ENCODE measurements at places on chromosomes 12 and 14. TPM values are rescaled to one million over a fixed set of nuclear protein-coding genes. Genes with fewer than 3 reads are reported as not detected.

- no peaks in the 10 kb centered on the region for H3K36me3 ChIP-seq
- DNase-seq, result no peak
- no peak overlapping the region for H3K4me3 ChIP-seq
- H3K27ac ChIP-seq, result no peak overlapping the region
These were observed 68.7 kb downstream of the SERPINA3 start for GRCh38 chr14:94680862-94681288.

CFL2 gene
- 67.8 TPM for total RNA-seq

LMNTD1 gene
- not detected for total RNA-seq

DNA sequence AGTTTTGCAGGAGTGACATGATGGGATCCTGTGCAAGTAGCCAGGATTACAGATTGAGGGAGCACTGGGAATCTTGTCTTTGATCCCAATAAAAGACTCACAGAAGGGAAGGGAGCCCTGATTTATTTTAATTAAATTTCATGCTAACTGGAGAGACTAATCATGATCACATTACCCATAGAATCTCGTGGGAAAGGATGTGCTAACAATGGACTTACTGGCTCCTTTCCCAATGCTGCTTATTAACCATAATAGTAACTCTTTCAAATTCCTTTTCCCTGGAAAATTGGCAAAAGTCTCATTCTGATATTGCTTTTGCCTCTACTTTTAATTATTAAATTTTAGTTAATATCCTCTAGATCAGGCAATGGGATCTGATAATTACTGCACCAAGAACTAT lies 174.8 kb upstream of the AVPR1A start:
- no peaks in the 10 kb centered on the region for H3K27me3 ChIP-seq
- no peak for DNase-seq
- no peaks in the 10 kb centered on the region for H3K36me3 ChIP-seq
- no peak overlapping the region for H3K27ac ChIP-seq

GRCh38 chr12:668090-668481 lies 4.8 kb upstream of the NINJ2 start:
- no peak overlapping the region for H3K27ac ChIP-seq
- peaks cover 14% of the 10 kb centered on the region for H3K4me1 ChIP-seq

DNA sequence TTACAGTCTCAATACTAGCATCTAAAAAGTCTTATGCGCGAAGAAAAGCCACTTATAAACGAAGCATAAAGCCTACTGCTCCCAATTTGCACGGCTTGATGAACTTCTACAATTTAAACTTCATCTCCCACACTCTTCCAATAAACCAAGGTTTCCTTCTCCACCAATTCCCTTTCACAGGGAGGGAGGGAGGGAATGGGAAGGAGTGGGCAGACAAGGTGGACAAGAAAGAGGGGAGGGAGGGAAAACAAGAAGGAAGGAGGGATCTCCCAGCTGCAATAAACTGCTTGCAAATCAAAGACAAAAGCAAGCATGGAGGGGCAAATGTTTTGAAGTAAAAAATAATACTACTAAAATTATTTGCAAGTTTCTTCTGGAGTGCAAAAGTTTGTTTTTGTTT lies 64.5 kb downstream of the MED13L start:
- peaks cover 71% of the 10 kb centered on the region for H3K4me1 ChIP-seq
- H3K27me3 ChIP-seq, result no peaks in the 10 kb centered on the region
- H3K27ac ChIP-seq, result no peak overlapping the region
- no peak overlapping the region for H3K4me3 ChIP-seq

BDKRB2 gene
- 23.3 TPM for total RNA-seq

DNA sequence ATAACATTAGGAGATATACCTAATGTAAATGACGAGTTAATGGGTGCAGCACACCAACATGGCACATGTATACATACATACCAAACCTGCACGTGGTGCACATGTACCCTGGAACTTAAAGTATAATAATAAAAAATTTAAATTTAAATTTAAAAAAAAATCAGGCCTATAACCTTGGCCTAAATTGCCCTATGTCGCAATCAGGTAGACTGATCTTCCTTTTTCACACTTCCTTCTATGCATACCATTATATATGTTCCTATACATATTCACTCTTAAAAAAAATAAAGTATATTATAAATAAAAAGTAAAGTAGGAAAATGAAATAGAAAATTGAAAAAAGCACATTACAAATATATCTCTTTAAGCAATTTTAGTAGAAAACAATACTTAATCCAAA lies 117.7 kb upstream of the GARIN2 start:
- H3K27me3 ChIP-seq, result no peaks in the 10 kb centered on the region
- H3K27ac ChIP-seq, result no peak overlapping the region
- H3K36me3 ChIP-seq, result no peaks in the 10 kb centered on the region
- no peak for DNase-seq
- H3K4me3 ChIP-seq, result no peak overlapping the region
- H3K4me1 ChIP-seq, result no peaks in the 10 kb centered on the region

DNA sequence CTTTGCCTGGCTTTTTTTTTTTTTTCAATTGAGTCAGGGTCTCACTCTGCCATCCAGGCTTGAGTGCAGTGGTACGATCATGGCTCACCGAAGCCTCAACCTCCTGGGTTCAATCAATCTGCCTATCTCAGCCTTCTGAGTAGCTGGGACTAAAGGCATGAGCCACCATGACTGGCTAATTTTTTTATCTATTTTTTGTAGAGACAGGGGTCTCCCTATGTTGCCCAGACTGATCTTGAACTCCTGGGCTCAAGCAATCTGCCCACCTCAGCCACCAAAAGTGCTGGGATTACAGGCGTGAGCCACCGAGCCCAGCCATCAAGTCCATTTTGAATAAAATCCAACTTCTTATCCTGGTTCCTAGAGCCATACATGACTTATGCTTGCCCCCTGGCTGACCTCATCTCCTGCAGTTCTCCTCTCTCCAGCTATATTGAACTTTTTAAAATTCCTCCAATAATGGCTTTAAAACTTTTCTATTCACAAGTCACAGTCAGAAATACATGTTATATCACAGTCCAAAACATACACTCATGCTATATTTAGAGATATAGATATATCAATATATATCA lies 10.4 kb upstream of the RND1 start:
- no peaks in the 10 kb centered on the region for H3K36me3 ChIP-seq
- H3K27ac ChIP-seq, result no peak overlapping the region
- DNase-seq, result no peak
- no peak overlapping the region for H3K4me3 ChIP-seq

- no peaks in the 10 kb centered on the region for H3K36me3 ChIP-seq
- no peak overlapping the region for H3K4me3 ChIP-seq
- no peak for DNase-seq
- H3K27me3 ChIP-seq, result no peaks in the 10 kb centered on the region
- H3K4me1 ChIP-seq, result no peaks in the 10 kb centered on the region
- no peak overlapping the region for H3K27ac ChIP-seq
These were observed 37.6 kb downstream of the SPTSSA start for GRCh38 chr14:34424488-34424887.

DNA sequence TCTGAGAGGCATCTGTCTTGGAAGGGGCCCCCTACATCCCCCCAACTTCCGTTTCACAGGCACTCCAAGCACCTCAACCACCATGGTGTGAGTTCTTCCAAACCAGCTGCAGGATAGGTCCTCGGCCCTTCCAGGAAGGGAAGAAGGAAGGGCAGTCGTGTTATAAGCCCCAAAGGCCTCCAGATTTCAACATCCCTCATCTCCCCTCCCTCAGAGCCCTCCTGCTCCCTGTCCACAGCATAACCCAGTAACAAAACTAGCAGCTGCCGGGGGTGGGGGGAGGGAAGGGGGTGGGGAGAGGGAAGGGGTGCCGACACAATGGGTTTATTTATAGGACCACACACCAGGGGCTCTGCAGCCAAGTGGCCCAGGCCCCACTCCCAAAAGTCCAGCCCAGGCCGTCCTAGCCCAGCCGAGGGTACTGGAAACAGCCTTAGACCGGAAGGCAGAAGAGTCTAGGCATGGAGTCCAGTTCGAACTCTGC lies 18.3 kb downstream of the NCKAP5L start:
- no peaks in the 10 kb centered on the region for H3K36me3 ChIP-seq
- peak overlapping the region; percentile 67 for H3K27ac ChIP-seq
- DNase-seq, result no peak

TTC6 gene
- 4.4 TPM for total RNA-seq

C12orf54 gene
- total RNA-seq, result not detected

- no peaks in the 10 kb centered on the region for H3K4me1 ChIP-seq
- no peaks in the 10 kb centered on the region for H3K27me3 ChIP-seq
- H3K27ac ChIP-seq, result no peak overlapping the region
- DNase-seq, result no peak
- no peaks in the 10 kb centered on the region for H3K36me3 ChIP-seq
- H3K4me3 ChIP-seq, result no peak overlapping the region
These were observed 437.4 kb upstream of the SOX5 start for GRCh38 chr12:24386836-24387235.

DNA sequence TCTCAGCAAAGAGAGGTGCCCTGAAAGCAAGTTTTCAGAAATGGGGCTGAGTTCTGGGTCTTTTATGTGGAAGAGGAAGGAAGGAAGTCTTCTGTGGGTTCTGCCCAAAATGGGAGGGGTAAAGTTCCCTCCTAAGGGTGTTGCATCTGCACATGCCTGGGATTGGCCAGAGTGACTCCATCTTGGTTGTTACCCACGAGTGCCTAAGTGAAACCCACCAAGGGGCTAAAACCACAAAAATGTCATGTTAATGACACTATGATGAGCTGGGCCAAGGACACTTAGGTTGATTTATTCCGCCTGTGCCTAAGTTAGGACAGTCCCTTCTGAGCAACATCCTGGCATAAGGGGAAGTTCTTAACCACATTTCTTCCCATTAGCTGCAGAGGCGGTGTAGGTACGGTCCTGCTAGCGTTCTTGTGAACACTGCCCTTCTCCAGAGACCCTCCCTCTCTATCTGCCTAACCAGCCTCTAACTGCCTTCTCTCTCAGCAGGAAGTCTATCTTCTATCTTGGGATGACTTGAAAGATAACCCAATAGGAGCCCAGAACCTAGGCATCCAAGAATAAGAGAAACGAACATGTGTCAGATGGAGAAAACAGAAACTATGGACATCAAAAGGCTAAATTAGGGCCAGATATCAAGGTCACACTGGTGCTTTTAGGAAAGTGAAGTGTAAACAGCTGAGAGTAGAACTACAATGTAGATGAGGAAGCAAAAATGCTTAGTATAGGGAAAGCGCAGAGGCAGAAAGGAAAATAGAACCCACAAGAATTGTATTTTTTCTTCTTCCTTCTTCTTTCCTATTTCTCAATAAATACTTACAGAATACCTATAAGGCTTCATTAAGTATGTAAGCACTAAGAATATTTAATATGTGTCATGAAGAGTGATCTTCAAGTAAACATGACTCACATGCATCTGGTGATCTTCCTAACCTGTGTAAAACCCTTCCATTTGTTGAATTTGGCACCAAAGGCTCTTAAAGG lies 104.2 kb upstream of the AMN1 start:
- no peaks in the 10 kb centered on the region for H3K36me3 ChIP-seq
- H3K4me1 ChIP-seq, result no peaks in the 10 kb centered on the region
- H3K27ac ChIP-seq, result no peak overlapping the region
- H3K4me3 ChIP-seq, result no peak overlapping the region
- no peak for DNase-seq

- H3K27me3 ChIP-seq, result no peaks in the 10 kb centered on the region
- no peak for DNase-seq
- no peaks in the 10 kb centered on the region for H3K36me3 ChIP-seq
- H3K4me1 ChIP-seq, result no peaks in the 10 kb centered on the region
- no peak overlapping the region for H3K4me3 ChIP-seq
- no peak overlapping the region for H3K27ac ChIP-seq
These were observed 723.4 kb downstream of the TRHDE start for GRCh38 chr12:72995616-72996015.

DNA sequence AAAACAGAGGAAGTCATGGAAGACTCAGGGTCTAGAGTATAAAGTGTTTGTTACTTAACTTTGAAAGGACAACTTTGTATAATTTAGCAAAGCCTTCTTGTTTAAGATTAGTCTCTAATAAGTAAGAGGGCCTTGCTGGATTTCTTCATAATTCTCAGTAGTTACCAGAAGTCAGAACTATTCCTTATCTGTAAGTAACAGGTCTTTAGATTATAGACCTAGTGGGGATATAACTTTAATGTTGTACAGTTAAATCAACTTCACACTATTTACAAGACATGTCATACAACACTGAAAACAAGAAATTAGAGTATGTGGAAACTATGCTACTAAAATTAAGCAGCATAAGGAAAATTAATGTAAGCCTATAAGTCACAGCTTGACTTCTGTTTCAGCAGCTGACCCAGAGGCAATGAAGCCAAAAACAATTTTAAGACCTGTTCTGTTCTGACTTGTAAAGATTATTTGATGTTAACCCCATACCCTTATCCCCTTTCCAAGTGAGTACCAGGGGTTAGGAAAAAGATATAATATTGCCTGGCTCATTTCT lies 398.3 kb downstream of the RAD51B start:
- no peaks in the 10 kb centered on the region for H3K27me3 ChIP-seq
- no peak overlapping the region for H3K27ac ChIP-seq
- H3K4me1 ChIP-seq, result peaks cover 38% of the 10 kb centered on the region

GRCh38 chr14:29584992-29585391 lies 342.7 kb downstream of the PRKD1 start:
- no peak for DNase-seq
- no peaks in the 10 kb centered on the region for H3K27me3 ChIP-seq
- no peaks in the 10 kb centered on the region for H3K4me1 ChIP-seq
- H3K4me3 ChIP-seq, result no peak overlapping the region
- no peaks in the 10 kb centered on the region for H3K36me3 ChIP-seq
- H3K27ac ChIP-seq, result no peak overlapping the region
